Tongue (tissue), 3 donors: ENCODE measurements at places on chromosomes 1 and 21. TPM values are rescaled to one million over a fixed set of nuclear protein-coding genes. Genes with fewer than 3 reads are reported as not detected.

Gene KIRREL1
- 46.2 TPM for total RNA-seq

Gene CLCA2
- 12.7 TPM for total RNA-seq

Gene SLAMF1
- total RNA-seq, result 0.21 TPM

Gene ATAD3B
- 10.5 TPM for total RNA-seq

Gene RGSL1
- total RNA-seq, result not detected

Gene TTLL7
- 44.2 TPM for total RNA-seq

Gene ABCD3
- 44.0 TPM for total RNA-seq

Gene PTCH2
- 4.9 TPM for total RNA-seq

Gene SLC44A3
- total RNA-seq, result 3.3 TPM

Gene C1QA
- total RNA-seq, result 15.8 TPM

Gene ANXA9
- 1.6 TPM for total RNA-seq

Gene AMY1C
- 0.21 TPM for total RNA-seq

Gene TTC24
- 0.82 TPM for total RNA-seq

Gene PRAMEF17
- not detected for total RNA-seq

Gene KRTAP7-1
- total RNA-seq, result not detected

Gene CBR1
- 49.4 TPM for total RNA-seq

Gene PTPN22
- total RNA-seq, result 0.92 TPM

Gene OR2T2
- not detected for total RNA-seq

Gene FMO4
- 10.2 TPM for total RNA-seq

Gene C1QTNF12
- total RNA-seq, result 6.3 TPM

Gene EYA3
- 15.1 TPM for total RNA-seq

Gene TMCO1
- total RNA-seq, result 40.5 TPM

Gene SCAF4
- total RNA-seq, result 12.3 TPM

Gene NUP210L
- total RNA-seq, result 0.21 TPM

Gene MRAP
- total RNA-seq, result not detected

Gene FAM72B
- 1.5 TPM for total RNA-seq

Gene NFASC
- total RNA-seq, result 4.4 TPM

Gene EFHD2
- total RNA-seq, result 29.1 TPM

Gene VPS45
- total RNA-seq, result 51.6 TPM

Gene GBP4
- 4.1 TPM for total RNA-seq

Gene GREM2
- 7.2 TPM for total RNA-seq

Gene PDPN
- total RNA-seq, result 10.5 TPM

Gene MAEL
- total RNA-seq, result not detected

Gene TNFRSF8
- not detected for total RNA-seq

Gene GNAT2
- total RNA-seq, result 0.21 TPM

Gene CDA
- total RNA-seq, result not detected

Gene PODN
- total RNA-seq, result 17.1 TPM

Gene DNM3
- total RNA-seq, result 7.1 TPM

Gene RRP1B
- total RNA-seq, result 22.3 TPM

Gene SYCP1
- total RNA-seq, result not detected

Gene CAMSAP2
- total RNA-seq, result 53.6 TPM

Gene S1PR1
- total RNA-seq, result 28.9 TPM

Gene TSPAN2
- total RNA-seq, result 14.0 TPM

Gene FCRLB
- total RNA-seq, result 1.0 TPM

Gene CAMTA1
- total RNA-seq, result 60.6 TPM

Gene LCK
- 1.3 TPM for total RNA-seq

Gene TMEM82
- not detected for total RNA-seq

Gene PGLYRP3
- total RNA-seq, result 2.4 TPM

Gene RXFP4
- total RNA-seq, result not detected

Gene B3GALT2
- 5.7 TPM for total RNA-seq

Gene IGSF21
- not detected for total RNA-seq

Gene YTHDF2
- total RNA-seq, result 54.1 TPM

Gene KRTAP19-1
- not detected for total RNA-seq

Gene CADM3
- 0.41 TPM for total RNA-seq

Gene TNFRSF9
- not detected for total RNA-seq

Gene SPRR2F
- not detected for total RNA-seq

Gene MANEAL
- total RNA-seq, result 4.6 TPM
